ENCODE measurements at places on chromosomes 13 and 19.

GRCh38 chr13:30697996-30698401 lies 37.3 kb upstream of the ALOX5AP start:
- DNase-seq = no peak

GRCh38 chr19:34141025-34141424 lies 31.3 kb upstream of the LSM14A start:
- no peak for DNase-seq

- DNase-seq = no peak
Measured at GRCh38 chr19:956766-957440, 27.2 kb upstream of the WDR18 start.

GRCh38 chr19:41352609-41353465 lies 885 bp downstream of the TGFB1 start:
- DNase-seq = peak; percentile 80

DNA sequence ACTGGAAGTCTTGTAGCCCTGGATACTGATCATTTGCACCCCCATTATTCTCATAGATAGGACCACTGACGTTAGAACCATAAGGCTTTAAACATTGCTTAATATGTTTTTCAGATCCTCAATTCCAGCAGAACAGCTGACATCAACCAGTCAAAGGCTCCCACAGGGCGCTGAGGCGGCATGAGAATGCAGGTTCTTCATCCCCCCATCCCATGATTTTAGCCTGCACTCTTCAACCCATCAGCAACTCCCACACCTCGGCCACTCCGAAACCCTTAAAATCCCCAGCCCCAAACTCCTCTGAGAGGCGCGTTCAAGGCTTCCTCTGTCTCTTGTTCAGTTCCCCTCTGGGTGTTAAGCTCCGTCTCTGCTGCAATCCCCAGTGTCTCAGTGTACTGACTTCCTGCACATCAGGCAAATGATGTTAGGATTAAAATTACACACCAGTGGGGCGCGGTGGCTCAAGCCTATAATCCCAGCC lies 24.3 kb upstream of the LAMP1 start:
- DNase-seq = no peak

DNA sequence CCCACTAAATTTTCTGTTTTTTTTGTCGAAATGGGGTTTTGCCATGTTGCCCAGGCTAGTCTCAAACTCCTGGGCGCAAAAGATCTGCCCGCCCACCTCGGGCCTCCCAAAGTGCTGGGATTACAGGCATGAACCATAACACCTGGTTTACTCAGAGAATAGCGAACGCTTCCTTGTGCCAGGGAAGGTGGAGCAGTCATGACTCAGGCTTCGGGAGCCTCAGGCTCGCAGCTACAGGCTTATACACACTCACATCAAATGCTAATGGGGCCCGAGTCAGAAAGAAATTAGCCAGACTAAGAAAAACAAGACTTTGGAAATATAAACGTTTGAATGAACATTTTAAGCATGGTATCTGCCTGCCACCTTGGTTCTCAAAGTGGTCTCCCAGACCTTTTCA lies 11.0 kb upstream of the TPT1 start:
- no peak for DNase-seq

- no peak for DNase-seq
Measured at GRCh38 chr19:12837225-12837624, 1.1 kb upstream of the MAST1 start.

GRCh38 chr19:52896431-52897137 lies 851 bp downstream of the ZNF320 start:
- DNase-seq = no peak

- peak; percentile 48 for DNase-seq
Measured at GRCh38 chr13:49454388-49455006, 10.4 kb downstream of the SETDB2 start.

DNA sequence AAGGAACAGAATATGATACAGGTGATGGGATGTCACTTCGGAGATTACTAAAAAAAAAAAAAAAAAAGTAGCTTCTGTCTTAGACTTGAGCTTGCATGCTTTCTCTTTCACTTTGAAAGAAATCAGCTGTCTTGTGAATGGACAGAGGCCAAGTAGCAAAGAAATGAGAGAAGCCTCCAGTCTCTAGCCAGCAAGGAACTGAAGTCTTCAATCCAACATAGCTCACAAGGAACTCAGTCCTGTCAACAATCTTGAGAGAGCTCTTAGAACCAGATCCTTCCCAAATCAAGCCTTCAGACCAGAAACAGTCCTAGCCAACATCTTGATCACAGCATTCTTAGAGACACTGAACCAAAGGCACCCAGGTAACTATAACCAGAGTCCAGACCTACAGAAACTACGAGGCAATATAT lies 7.7 kb downstream of the N4BP2L2 start:
- DNase-seq = peak; percentile 60

GRCh38 chr13:67623630-67624029 lies 393.5 kb upstream of the PCDH9 start:
- no peak for DNase-seq

GRCh38 chr13:47796816-47797215 lies 204.3 kb downstream of the SUCLA2 start:
- no peak for DNase-seq

- no peak for DNase-seq
Measured at GRCh38 chr19:55379174-55379573, 2.5 kb downstream of the TMEM190 start.

- DNase-seq = no peak
Measured at GRCh38 chr19:56423276-56423984, 19.3 kb downstream of the ZNF583 start.

DNA sequence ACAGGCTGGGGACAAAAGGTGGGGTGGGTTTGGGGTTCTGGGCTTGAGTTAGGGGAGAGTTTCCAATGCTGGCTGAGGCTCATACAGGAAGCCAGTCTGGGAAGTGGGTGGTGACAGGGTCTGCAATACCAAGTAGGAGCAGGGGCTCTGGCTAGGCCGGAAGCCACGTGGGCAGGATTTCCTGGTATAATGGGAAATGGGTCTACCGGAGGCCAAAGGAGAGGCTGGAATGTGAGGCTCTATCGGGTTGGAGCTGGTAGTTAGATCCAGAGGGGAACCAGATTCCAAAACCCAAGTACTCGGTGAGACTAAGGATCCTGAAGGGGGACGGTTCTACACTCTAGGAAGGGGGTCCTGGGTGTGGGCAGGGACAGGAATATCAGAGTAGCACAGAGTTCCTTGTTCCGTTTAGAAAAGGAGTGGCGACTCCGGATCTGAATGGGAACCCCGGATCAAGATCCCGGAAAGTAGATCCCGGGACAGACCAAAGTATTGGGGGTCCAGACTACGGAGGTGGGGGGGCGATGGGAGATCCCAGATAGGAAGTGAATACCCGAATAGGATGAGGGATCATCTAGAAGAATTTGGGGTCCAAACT lies 802 bp downstream of the CDC37 start:
- DNase-seq = no peak

DNA sequence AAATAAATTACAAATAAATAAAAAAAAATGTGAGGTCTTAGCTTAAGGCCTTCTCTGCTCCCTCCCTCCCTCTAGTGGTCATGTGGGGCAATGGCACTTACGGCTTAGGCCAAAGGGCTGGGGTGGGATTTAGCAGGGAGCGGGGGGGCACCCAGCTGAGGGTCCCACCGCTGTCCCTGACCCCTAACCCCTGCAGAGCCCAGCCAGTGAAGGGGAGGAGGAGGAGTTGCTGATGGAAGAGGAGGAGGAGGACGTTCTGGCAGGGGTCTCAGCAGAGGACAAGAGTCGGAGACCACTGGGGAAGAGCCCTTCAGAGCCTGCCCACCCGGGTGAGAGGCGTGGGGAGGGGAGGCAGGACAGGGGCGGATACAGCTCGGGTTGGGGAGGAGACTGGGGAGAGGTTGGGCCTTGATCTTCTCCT lies 9.3 kb downstream of the MPND start:
- peak; percentile 68 for DNase-seq

DNA sequence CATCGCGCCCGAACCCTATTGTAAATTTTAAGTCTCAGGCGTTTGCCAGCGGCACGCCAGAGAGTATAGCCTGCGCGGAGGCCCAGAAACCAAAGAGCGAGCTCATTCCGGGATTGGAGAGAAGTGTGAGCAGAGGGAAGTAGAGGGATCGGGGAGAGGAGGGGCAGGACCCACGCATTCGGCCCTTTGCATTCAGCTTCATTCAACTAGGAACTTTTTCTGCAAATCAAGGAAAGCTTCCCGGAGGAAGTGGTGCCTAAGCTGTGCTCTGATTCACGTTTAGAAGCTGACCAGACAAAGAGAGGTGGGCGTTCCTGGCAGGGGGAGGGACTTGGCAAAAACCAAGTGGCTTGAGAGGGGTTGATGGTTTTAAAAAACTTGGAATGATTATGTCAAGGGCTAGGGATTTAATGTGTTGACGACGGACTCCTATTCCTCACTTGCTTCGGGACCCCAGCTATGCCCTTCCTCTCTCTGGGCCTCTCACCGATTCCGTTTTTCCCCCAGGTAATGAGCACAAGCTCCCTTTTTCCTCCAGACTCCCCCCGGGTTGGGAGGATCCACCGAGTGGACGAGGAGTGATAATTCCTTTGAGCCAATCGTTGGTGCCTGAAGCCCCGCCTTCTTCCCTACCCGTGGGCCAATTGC lies 811 bp upstream of the PRMT1 start:
- DNase-seq = no peak
